Colonic mucosa (tissue), 4 donors: ENCODE measurements at places on chromosomes 3 and 15. TPM values are rescaled to one million over a fixed set of nuclear protein-coding genes. Genes with fewer than 3 reads are reported as not detected.

The GOLGA8O gene
- 0.69 TPM for total RNA-seq

The TXNRD3 gene
- total RNA-seq, result 3.6 TPM

The CCDC54 gene
- not detected for total RNA-seq

The SLC28A2 gene
- total RNA-seq, result 21.6 TPM

The SLC22A14 gene
- total RNA-seq, result 0.44 TPM

The WDR72 gene
- total RNA-seq, result 0.08 TPM

The CFAP92 gene
- total RNA-seq, result 1.2 TPM

The AMIGO3 gene
- total RNA-seq, result 0.16 TPM
